GM12892 (cell line): ENCODE measurements at places on chromosomes 1 and 21.

- no peak for DNase-seq
Measured at GRCh38 chr1:69491416-69491815, 76.3 kb upstream of the LRRC7 start.

DNA sequence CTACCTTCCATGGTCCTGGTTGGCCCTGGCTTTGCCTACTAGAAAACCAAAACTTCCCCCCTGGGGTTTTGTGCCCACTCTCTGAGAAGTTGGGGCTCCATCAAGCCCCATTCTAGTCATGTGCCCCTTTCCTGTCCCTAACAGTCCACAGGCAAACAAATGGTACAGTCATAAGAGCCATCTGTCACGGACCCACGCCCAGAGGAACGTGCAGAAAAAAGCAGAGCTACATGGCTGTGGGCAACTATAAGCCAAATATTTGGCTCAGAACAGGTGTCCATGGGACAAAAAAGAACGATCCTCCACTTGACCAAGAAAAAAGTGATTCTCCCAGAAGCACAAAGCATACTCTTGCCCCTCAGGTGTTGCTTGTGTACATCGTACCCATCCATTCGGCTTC is 14.6 kb upstream of the TRNAU1AP start:
- DNase-seq = no peak

- DNase-seq = no peak
Measured at GRCh38 chr1:203272633-203273205, 32.6 kb upstream of the BTG2 start.

DNA sequence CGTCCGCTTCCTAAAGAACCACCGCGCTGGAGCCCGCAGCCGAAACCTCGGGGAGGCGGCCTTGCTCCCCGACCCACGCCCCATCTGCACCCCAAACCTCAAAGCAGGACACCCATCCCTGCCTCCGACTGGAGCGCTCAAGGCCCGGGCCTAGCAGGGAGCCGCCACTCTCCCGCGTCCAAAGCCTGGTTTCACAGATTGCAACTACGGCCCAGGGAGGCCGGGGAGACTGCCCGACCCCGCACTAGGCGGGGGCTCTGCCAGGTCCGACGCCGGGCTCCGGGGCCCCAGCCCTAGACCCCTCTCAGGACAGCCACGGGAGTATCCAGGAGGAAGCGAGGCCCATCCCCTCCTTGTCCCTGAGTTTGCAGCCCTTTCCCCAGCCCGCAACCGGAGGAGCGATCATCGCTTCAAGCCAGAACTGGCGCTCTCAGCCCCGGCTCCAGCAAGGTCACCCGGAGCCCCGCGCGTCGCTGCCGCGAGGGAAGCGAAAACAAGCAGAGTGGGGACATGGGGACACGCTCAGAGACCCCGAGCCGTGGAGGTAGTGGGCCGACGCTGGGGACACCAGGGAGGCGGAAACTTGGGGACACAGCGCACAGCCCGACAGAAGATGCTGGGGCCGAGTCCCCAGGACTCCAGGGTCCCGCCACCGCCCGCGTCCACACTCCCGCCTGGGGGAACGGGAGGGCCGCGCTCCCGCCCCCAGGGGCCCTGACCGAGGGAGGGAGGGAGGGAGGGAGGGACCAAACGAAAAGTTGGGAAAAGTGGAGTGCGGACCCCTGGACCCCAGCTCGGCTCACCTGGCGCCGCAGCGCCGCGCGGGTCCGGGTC is 433 bp downstream of the TMEM200B start:
- DNase-seq = no peak

GRCh38 chr1:42788021-42788420 is 3.2 kb downstream of the TMEM269 start:
- DNase-seq = no peak

- DNase-seq = no peak
Measured at GRCh38 chr1:26923711-26924110, 2.2 kb downstream of the NUDC start.

DNA sequence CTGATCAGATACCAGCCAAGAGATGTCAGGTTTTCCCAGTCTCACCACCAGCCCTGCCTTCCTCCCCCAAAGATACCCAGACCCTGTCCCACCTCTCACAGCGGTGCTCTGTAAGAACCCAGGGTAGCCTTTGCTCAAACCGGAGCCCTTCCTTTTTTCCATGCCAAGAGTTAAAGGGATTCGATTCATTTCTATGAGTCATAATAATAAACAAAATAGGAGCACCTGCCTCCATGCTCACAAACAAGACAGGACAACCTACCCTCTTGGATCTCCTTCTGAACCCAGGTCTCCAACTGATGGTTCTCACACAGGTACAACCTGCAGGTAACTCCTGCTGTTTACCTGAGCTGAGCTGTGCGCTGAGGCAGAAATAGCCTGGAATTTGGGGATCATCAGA is 5.9 kb upstream of the ATP1A2 start:
- DNase-seq = no peak

GRCh38 chr21:17195976-17196375 is 316.9 kb upstream of the CXADR start:
- no peak for DNase-seq

GRCh38 chr1:87560137-87560536 is 231.5 kb downstream of the LMO4 start:
- DNase-seq = no peak

DNA sequence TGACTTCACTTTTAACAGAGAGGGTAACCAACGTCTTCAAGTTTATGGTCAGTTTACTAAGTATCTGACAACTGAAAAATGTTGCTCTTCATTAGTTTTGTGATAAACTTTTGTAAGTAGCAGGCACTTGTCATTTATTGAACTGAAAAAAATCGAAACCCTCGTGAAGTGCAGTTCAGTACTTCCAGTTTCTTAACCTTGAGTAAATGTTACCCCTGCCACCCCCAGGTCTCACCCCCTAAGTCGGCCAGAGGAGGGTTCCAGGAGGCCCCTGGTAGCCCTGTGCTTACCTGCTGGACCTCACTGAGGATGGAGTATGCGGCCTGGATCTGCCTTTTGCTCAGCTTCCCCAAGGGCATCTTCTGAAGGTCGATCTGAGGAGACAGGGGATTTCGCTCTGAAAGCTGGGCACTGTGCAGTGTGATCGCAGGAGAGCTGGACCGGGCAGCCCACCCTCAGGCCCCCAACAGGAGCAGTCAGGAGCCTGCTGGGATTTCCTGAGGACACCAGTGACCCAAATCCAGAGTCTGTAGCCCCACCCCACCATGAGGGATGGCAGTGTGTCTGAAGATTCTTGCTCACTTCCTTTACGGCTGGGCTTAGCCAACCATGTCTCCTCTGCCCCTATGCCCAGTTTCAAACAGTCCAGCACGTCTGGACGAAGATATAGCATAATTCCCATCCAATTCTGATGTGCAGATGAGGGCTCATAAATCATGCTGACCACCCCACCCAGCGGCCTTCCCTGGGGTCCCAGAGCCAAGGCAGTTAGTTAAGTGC is 37.6 kb downstream of the PARP1 start:
- DNase-seq = peak; percentile 48

DNA sequence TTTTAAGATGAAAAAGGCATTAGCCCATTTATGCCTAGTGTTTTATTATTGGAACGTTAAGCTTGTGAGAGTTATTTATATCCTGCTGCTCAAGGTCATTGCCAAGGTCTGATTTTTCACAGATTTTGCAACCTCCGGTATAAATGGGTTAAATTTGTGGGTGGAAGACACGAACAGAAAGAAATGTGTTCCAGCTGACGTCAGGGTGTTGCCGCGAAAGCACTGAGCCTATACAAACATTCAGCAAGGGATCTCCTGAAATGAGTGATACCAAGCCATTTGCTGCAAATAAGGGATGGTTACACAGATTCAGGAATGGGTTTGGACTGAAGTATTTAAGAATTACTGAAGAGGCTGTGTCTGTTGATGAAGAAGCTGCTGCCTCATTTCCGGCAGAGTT is 32.2 kb downstream of the TMED5 start:
- no peak for DNase-seq
